ENCODE measurements at places on chromosomes 3 and 15. TPM values are rescaled to one million over a fixed set of nuclear protein-coding genes. Genes with fewer than 3 reads are reported as not detected.

The RAD54L2 gene
- 34.8 TPM for total RNA-seq

The MLF1 gene
- 2.8 TPM for total RNA-seq

The BFSP2 gene
- total RNA-seq = 0.61 TPM

The CFAP44 gene
- total RNA-seq = 4.1 TPM

The DUOXA2 gene
- not detected for total RNA-seq

The CNTN3 gene
- not detected for total RNA-seq

The PRR20G gene
- total RNA-seq = not detected

The PTX3 gene
- total RNA-seq = not detected

The TAGLN3 gene
- 0.52 TPM for total RNA-seq

The PAK6 gene
- total RNA-seq = 2.1 TPM

The RBMS3 gene
- total RNA-seq = 0.86 TPM

The PGBD4 gene
- 2.9 TPM for total RNA-seq

The KBTBD8 gene
- 27.4 TPM for total RNA-seq

The MASP1 gene
- not detected for total RNA-seq

The GOLGA6A gene
- total RNA-seq = not detected

The PFKFB4 gene
- 16.2 TPM for total RNA-seq

The P2RY14 gene
- 1.0 TPM for total RNA-seq

The C2CD4A gene
- total RNA-seq = 0.27 TPM

The GOLGA8S gene
- not detected for total RNA-seq

The USF3 gene
- 12.6 TPM for total RNA-seq

The MORC1 gene
- not detected for total RNA-seq

The PLCB2 gene
- 53.3 TPM for total RNA-seq

The ASB14 gene
- total RNA-seq = not detected

The HCLS1 gene
- 194 TPM for total RNA-seq

The TMC3 gene
- total RNA-seq = not detected

The SLC25A36 gene
- total RNA-seq = 60.5 TPM

The POC1A gene
- total RNA-seq = 24.5 TPM

The GOLGA8K gene
- total RNA-seq = 0.15 TPM

The PLSCR4 gene
- total RNA-seq = not detected

The GNB4 gene
- total RNA-seq = 1.4 TPM

The DAZL gene
- total RNA-seq = 0.08 TPM

The STT3B gene
- total RNA-seq = 120 TPM

The SMCO1 gene
- total RNA-seq = not detected

The ZNF501 gene
- 5.0 TPM for total RNA-seq

The CRYGS gene
- 2.3 TPM for total RNA-seq

The SLITRK3 gene
- total RNA-seq = not detected

The ZNF620 gene
- 6.2 TPM for total RNA-seq

The MAPK6 gene
- 90.4 TPM for total RNA-seq

The IP6K1 gene
- 40.5 TPM for total RNA-seq

The ABI3BP gene
- total RNA-seq = not detected

The SLC9C1 gene
- not detected for total RNA-seq

The STXBP5L gene
- total RNA-seq = not detected
